ENCODE measurements at places on chromosomes 12 and 14. TPM values are rescaled to one million over a fixed set of nuclear protein-coding genes. Genes with fewer than 3 reads are reported as not detected.

DNA sequence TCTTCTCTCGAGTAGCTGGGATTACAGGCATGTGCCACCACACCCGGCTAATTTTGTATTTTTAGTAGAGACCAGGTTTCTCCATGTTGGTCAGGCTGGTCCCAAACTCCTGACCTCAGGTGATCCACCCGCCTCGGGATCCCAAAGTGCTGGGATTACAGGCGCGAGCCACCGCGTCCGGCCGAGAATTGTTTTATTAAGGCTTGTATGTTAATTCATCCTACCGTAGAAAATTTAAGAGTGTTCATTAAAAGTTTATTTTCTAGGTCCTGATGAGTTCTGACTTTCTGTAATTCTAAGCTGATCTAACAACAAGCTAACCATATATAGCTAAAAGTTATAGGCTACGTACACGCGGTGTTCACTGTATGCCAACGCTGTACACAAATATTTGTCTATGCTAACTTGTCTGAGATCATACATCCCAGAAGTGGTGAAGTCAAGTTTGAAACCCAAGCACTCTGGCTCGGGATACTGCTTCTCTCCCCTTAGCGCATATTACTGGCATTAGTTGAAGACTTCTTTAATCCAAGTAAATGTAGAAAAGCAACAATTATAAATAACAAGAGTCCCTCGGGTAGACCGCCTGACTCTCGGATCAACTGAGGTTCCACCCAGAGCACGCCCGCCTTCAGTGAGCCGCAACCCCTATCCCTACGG is 570 bp upstream of the MRPS35 start:
- peak; percentile 65 for ATAC-seq

Gene GUCY2C
- not detected for total RNA-seq

Gene CLECL1
- not detected for total RNA-seq

GRCh38 chr14:30180219-30180618 is 252.6 kb upstream of the PRKD1 start:
- ATAC-seq = peak; percentile 63

- ATAC-seq = no peak
These were observed 156.0 kb downstream of the SLC35F4 start for GRCh38 chr14:57709909-57710308.

GRCh38 chr12:122201381-122201780 is 2.1 kb upstream of the B3GNT4 start:
- no peak for ATAC-seq

DNA sequence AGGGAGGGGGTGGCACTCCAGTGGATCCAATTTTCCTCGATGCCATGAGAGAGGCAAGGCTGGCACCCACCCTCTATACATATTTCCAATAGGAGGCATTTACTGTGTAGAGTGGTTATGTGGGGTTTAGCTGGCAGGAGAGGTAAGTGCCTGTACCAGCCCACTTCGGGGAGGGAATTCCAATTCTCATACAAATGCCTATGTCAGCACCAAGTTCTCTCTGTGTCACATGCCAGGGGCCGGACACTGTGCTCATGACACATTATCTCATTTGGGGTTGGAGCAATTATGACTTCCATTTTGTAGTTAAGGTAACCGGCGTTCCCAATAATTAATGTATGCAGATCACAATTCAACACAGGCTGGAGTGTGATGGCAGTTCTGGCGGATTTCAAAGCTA is 284.3 kb downstream of the KSR2 start:
- ATAC-seq = no peak

Gene FSCB
- total RNA-seq = 0.15 TPM

- ATAC-seq = no peak
These were observed 881.8 kb downstream of the FSCB start for GRCh38 chr14:43625294-43625693.

DNA sequence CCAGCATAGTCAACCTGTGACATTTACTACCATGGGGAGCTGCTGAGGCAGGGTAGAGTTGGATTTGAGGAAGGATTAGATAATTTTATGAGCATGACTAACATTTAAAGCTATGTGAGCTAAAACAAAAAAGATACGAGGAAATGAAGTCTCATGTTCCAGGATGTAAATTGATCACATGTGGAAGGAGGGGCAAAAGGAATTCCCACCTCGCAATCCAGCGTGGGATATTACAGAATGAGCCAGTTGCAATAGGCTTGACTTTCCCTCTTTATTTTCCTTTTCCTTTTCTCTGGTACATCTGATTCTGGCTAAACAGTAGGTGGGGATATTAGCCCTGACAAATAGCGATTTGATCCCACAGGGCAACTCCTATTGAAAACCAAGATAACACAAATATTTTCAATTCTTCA is 214.9 kb upstream of the HMGA2 start:
- no peak for ATAC-seq

- peak; percentile 32 for ATAC-seq
These were observed 411.0 kb upstream of the OR4E1 start for GRCh38 chr14:22084393-22085281.

DNA sequence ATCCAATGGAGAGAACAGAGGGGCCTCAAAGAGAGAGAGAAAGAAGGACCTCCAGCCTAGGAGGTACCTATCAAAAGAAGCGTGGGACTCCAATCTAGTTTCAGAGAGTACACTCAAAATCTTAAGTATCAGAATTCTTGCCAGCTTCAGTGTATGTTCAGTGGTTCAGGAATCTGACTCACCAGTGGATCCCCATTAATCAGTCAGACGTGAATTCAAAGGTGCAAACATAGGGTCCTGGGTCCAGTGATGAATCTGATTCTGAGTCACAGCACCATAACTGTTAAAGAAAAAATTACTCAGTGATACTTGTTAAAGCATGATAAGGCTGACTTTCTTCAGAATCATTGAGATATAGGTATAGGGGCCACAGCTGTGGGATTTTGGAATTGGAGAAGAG is 33.2 kb downstream of the ETNK1 start:
- ATAC-seq = no peak

DNA sequence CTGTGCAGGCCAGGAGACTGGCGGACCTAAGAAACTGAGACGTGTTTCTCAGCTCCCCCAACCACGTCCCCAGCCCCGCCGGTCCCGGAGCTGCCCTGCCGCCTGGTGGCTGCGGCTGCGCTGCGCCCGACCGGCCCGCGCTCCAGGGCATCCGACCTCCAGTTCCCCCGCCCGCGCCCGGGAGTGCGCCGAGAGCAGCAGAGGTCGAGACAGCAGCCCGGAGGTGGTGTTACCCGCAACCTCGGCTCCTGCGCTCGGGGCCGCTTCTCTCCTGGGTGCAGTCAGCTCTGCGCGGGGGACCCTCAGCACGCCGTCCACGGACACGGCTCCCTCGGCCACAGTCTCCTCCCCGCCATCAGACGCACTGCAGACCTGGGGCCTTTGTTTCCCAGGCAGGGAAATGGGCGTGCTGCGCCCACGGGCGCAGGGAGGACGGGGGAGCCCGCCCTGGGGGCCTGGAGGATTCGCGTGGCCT is 21.6 kb upstream of the GPR132 start:
- peak; percentile 66 for ATAC-seq

GRCh38 chr12:16475521-16475920 is 128.1 kb downstream of the MGST1 start:
- ATAC-seq = no peak

DNA sequence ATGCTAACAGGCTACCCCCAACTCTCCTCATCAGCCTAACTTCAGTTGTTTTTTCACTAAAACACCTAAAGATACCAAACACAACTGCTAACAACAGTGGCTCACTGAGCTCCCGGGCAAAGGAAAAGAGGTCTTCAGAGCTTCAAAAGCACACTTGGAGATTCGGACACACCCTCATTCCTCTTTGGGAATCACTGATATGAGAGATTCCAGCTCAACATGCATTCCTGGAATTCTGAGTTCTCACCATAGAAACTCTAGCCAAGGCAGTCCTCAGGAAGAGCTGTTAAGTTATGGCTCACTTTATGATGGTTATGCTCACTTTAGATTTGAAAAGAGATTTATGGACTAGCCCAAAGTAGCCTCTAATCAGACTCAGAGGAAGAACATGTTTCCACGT is 40.1 kb downstream of the STXBP6 start:
- ATAC-seq = no peak

DNA sequence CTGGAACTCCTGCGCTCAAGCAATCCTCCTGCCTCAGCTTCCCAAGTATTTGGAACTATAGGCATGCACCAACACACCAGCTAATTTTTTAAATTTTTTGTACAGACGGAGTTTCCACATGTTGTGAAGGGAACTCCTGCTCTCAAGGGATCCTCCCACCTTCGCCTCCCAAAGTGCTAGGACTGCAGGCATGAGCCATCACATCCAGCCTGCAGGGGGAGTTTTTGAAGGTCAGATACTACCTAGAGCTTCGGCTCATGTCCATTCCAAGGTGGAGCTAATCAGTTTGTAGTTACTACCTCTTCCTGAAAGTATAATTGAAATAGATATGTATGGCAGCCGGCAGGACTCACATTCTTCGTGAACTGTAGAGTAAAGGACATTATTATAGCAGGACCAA is 3.7 kb upstream of the TAS2R19 start:
- ATAC-seq = no peak

Gene DHRS4L2
- total RNA-seq = 11.4 TPM

Gene PGF
- 11.2 TPM for total RNA-seq

GRCh38 chr14:52003324-52003723 is 14.0 kb downstream of the RTRAF start:
- peak; percentile 79 for ATAC-seq

DNA sequence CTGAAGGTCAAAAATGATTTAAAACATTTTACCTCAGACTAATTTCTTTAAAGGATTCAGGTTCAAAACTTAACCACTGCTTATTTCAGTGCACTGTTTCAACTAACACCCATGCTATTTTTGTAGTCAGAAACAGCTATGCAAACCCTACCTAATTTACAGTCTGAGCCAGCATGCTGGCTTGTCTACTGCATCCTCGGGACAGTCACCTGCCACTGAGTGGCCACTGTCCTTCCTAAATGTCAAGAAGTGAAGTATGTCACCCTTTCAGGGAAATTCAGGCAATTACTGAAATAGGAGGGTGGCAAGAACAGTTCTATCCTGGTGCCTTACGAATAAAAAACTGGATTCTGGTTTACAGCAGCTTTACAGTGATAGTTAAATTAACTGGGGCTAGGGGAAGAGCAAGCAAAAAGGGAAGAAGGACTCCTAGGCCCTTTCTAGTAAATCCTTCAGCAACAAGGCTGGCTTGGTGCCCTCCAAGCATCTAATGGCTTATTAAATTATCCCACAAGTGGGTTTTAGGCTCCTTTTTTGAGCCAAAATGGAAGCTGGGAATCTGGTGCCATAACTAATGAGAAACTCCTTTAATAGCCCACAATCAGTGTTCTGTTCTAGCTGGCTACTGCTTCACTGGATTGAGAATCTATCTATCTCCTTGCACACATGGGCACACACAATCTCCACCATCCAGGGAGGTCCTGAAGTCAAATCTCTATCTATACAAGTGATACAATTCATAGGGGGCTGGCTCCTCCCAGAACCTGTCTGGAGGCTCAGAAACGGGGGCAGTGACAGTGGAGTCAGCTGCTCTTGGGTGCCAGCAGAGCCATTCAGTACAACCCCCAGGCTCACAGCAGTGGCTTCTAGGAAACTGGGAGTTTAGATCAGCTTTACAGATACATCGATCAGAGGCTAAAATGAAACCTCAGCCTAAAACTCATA is 43.4 kb downstream of the SH2B3 start:
- ATAC-seq = no peak

DNA sequence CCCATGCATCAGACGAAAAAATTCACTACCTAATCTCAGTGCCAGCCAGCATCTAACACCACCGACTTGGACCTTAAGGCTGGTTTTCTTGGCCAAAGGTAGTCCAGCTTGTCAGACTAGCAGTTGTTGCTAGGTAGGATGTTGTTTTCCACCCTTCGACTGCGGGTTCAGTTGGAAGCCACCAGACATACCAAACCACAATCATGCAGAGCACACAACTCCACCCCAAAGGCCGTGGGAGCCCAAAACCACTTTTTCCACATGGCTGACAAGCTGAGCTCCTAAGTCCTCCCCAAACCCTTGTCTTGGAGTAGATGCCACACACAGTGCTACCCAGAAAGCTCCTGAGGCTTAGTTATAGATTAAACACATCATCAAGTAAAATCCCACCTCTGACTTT is 46.8 kb downstream of the LRIG3 start:
- ATAC-seq = no peak

Gene APOLD1
- total RNA-seq = 25.2 TPM

DNA sequence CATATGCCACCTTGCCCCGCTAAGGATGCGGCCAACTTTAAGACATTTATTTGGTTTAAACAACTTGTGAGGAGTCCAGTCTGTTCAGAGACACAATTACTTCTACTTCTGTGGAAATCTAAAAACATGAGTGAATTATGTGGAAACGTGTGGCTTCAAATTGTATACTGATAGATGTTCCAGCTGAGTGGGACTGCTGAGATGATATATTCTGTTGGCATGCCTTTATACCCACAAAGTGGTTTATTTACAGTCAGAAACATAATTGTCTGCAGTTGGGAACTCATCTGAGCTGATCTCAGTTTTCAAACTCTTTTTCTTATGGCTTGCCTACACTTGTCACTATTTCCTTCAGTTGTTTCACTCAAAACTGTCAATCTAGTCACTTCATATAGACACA is 67.8 kb downstream of the FLRT2 start:
- no peak for ATAC-seq

GRCh38 chr12:12167847-12168246 is 97.1 kb downstream of the BCL2L14 start:
- ATAC-seq = no peak

- ATAC-seq = no peak
These were observed 9.3 kb downstream of the TPCN1 start for GRCh38 chr12:113230315-113231234.

GRCh38 chr14:87833026-87833425 is 160.0 kb downstream of the GALC start:
- no peak for ATAC-seq

DNA sequence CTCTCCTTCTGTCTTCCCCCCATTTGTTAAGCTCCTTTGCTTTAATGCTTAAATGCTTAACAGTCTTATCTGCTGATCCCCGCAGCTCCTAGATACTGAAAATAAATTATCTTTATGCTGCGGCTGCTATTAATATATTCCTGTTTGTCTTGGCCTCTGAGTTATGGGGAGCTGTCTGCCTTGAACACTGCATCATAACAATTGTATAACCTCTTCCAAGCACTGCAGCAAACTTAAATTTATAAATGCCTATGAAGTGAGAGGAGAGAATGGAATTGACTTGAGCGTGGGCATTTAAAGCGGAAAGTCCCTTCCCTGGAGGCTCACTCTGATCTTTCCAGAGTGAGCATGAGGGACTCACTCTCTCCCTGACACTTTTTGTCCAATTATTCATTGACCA is 23.1 kb upstream of the DCP1B start:
- ATAC-seq = no peak

DNA sequence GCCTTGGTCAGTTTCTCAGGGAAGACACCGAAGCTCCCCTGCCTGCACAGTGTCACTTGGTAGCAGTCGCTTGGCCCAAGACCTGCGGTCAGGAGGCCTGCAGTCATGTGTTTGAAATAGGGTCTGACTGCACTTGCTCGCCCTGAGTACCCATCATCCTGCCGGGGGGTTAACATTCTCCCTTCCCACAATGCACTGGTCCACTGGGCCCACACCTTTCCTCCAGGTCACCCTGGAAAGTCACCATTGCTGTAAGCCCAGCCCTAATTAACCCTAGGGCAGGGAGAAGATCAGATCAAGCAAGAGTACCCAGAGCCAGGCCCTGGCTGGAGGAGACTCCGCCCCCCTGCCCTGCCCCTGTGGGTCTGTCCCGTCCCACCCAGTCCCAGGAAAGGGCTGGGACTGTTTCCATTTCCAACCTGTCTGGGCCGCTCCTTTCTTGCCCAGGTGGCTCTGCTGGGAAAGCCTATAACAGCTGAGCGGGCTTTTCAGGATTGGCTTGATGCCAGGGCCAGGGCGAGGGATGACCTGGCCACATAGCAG is 87.1 kb downstream of the ZFP36L1 start:
- no peak for ATAC-seq

Measured in gastroesophageal sphincter (tissue), 4 donors.